Fibroblast of skin of scalp (primary cell): ENCODE measurements at places on chromosomes 2 and 18.

- peak; percentile 13 for DNase-seq
Measured at GRCh38 chr2:176873403-176873802, 339.2 kb upstream of the HNRNPA3 start.

- DNase-seq = no peak
Measured at GRCh38 chr18:58847383-58848071, 17.1 kb upstream of the ZNF532 start.

DNA sequence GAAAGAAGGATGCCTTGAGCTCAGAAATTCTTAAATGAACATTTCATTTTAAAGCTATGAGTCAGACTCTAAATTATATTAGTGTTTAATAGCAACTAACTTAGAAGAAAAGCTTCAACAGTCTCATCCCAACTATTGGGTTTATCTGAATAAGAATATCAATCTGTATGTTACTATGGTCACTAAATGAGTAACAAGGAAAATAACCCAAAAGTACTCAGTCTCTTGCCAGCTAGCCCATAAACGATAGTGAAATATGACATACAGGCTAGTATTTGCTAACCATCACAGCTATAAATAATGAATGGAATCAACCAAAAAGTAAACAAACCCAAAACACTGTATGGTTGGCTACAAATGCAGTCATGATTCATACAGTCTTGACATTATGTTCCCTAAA, 174.9 kb downstream of the RAB3GAP1 start:
- no peak for DNase-seq

- DNase-seq = no peak
Measured at GRCh38 chr2:224334726-224335125, 67.2 kb downstream of the FAM124B start.

DNA sequence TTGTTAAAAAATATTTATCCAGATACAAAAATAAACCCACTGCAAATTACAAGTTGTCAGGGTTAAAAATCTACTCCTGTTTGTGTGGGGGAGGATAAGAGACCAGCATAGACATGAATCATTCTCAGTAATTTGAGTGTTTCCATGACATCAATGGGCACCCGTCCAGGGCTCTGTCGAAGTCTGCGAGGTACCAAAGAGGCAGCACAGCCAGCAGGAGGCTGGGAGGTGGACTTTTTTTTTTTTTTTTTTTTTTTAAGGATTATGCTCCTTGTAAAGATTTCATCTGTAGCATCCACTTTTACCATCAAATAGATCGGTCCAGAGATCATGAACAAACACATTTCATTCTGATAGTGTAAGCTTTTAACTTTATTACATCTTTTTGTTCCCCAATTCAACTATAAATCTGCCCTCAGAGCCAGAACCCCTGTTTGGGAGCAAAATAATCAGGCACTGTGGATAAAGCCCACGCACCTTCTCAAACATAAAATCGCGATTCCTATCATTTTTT, 182.0 kb downstream of the TCF4 start:
- peak; percentile 97 for DNase-seq

GRCh38 chr2:159054985-159055384, 86.5 kb downstream of the TANC1 start:
- DNase-seq = no peak

DNA sequence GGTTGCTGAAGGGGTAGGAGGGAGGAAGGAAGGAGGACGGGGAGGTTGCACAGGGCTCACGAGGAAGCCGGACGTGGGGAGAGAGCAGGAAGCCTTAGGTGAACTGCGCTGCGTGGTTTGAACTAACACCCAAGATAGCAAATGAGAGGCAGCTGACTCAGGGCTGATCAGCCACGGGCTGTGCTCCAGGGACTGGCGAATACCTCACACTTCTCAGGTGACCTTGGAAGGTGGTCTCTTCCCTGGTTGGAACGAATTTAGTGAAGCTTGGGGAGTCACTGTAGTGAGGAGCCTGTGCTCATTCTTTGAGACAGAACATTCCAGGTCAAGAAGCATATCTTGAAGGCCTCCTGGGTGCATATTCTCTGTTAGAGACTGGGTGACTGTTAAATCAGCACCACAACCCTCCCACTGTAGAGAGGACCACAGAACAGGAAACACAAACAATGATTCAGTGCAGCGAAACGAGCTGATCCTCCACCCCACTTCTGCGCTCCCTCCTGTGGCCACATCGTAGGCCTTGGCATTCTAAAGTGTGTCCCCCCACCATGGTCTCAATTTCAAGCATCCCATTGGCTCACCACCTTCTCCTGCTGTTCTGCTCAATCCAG, 33.8 kb downstream of the TOGARAM2 start:
- peak; percentile 64 for DNase-seq

DNA sequence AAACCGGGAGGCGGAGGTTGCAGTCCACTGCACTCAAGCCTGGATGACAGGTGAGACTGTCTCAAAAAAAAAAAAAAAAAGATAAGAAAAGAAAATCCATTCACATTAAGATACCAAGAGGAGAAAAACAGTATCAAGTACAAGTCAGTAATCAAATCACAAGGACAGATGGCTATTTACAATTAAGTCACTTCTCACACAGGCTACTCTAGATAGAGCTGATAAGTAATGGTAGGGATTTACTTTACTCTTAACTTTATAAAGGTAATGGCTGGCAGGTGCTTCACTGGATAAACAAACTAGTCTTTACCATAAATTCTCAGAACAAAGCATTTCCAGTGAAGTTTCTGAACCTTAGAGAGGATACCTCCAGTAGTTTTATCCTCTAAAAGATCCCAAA, 11.5 kb downstream of the SF3B1 start:
- no peak for DNase-seq

DNA sequence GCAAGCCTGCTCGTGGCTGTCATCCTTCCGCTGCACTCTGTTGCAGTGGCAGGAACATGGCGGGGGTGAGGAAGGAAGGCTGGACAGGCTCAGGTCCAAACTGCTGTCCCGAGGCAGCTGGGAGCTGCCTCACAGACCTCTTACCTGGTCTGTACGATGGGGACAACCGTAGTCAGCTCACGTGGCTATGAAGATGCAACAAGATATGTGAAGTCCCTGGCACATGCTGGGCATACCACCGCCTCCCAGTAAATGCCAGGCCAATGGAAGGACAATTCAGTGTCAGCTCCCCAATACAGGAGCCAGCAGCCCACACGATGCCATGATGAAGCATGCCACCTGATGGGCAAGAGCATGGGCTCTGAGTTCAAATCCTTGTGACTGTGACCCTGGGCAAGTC, 344.4 kb downstream of the CYRIA start:
- no peak for DNase-seq

DNA sequence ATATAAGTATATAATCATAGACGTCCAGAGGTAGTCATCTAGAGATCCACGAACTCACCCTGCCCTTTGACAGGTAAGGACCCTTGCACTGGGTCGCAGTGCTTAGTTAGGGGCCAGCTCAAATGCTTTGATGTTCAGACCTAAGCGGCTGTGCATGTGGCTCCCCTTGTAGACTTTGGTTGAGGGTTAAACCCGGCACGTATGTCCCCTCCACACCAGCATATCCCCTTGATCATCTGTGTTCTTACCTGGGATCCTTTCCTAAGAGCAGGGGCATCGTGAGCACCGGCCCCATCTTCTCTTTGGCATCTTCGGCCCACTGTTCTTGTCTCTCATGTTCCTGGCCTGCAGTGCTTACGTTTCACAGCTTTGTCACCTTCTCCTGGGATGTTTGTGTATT, 31.4 kb downstream of the GRHL1 start:
- DNase-seq = no peak

GRCh38 chr18:46731316-46731715, 25.5 kb downstream of the ST8SIA5 start:
- DNase-seq = no peak

DNA sequence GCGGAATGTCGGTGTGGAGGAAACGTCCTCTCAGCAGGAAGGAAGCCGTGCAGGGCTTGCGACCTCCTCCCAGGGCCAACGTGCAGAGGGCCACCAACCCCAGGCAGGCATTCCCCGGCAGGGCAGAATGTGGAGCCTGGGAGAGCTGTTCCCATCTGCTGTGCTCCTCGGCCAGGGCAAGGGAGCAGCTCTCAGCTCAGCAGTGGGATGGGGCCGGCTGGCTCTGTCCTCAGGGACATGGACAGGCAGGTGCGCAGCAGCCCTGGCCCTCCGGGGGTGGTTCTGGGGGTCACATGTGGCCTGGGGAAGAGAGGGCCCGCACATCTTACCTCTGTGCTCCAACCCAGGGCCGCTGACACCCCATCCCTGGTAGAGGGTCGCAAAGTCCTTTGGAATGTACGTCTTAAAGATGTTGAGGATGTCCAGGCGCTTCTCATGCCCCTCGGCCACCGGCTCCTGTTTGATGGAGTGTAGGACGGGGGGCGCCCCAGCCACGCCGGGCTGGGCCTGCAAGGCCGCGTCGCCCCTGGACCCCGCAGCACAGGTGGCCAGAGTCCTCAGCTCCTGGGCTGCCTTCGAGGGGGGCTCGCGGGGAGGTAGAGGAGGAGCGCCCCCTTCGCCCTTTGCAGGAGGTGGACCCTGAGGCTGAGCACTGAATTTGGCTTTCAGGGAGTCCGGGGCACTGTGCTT, 116.4 kb downstream of the ZNF516 start:
- no peak for DNase-seq

DNA sequence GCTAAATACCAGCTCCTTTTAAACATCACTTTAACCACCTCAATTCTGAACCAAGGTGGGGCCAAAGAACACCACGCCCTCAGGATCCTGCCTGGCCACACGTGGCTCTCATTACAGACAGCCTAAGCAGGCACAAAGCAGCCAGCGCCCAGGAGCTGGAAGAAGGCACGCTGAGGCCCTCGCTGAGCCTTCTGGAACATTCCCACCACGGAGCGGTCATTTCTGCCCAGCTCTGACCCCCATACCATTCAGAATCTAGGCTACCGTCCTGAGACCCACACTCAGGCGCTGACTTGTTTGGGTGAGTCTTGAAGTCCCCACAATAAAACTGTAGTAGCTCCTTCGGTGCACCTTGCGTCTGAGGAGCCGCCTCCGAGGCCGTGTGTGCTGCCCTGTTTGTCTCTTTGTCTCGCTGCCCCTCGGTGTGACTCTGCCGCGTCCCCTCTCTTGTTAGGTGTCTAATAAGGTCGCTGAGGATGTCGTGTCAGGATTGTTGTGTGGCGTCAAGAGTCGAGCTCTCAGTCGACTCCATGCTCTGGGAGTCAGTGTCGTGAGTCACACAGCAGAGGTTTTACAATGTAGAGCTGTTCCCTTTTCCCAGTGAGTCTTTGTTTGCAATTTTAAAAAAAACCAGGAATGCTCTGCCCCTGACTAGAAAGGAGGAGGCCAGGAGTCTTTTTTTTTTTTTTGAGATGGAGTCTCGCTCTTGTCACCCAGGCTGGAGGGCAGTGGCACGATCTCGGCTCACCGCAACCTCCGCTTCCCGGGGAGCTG, 242.4 kb downstream of the KLHL29 start:
- DNase-seq = no peak

DNA sequence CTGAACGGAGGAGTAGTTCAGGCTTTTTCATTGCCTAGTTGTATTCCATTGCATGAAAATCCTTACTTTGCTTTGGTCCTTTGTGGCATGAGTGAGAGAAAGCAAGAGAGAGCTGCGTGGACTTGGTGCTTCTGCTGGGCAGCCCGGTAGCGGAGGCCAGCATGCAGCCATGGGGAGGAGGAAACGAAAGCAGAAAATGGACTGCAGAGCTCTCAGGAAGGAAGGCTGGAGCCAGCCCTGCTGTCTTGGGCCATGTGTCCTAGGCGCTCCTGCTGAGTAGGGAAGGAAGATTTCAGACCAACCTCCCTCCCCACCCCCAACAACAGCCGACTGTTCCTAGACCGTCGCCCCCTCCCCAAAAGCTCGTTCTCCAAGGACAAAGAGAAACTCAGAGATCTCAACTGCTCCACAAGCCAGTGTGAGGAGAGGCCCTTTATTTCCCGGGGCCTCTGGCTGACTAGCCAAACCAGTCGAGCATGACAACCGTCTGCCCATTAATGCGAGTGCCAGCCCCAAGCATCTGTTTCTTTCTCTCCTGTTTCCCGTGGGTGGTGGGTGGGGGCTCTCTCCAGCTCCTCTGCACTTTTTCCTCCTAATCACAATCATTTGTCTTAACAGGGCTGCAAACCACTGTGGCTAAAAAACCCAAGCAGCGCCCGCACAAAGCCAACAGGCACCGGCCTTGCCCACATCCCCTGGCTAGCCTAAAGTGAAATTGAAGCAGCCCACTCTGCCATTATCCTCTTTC, 66.8 kb upstream of the FZD7 start:
- no peak for DNase-seq

DNA sequence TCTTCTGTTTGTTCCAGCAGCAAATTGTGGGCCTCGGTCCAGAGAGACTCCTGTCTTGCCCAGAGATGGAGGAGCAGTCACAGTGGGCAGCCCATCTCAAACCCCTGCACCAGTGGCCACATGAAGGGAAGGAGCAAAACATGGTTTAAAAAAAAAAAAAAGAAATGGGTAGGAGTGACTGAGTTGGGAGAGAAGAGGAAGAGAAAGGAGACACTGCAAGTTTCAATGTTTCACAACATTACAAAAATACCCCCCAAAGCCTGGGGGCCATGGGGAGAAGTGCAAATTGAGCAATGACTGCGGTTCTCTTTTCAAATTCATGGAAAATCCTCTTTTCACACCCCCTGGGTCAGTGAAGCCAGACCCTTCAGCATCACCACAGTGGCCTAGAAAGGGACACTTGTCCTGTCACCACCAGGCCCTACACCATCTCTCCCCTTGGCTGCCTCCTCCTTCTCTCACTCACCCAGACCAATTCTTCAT, 117.1 kb downstream of the ZFP36L2 start:
- no peak for DNase-seq

- no peak for DNase-seq
Measured at GRCh38 chr2:30159766-30160165, 13.0 kb downstream of the YPEL5 start.

DNA sequence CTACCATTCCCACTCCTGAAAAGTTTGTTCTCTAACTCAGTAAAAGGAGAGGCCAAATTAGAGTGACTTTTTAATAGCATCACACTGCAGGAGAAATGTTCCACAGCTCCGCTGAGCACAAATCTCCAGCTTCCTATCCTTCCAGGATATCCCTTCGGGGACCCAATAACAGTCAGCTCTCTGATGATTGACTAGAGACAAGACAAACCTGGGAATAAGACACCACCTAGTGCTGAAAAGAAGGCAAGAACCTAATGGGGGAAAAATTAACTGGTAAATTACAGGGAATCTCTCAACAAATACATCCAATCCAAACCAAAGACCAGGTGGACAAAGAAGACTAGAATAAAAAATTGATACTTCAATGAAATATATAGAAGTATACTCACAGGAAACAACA, 977.1 kb upstream of the SOX11 start:
- no peak for DNase-seq

DNA sequence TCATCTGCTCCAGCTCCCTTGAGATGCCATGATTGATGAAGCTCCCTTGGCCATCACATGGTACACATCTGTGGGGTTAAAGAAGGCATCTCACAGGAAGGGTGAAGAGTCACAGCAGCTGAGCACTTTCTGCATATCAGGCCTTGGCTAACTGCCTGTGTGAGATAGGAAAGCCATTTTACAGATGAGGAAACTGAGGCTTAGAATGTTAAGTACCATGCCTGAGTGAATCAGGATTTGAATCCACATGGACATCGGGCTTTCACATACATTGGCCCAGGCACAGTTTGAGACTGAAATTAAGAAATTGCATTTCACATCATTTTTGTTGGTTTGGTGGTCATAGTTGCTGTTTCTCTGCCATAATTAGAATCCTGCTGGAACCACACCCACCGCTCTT, 126.8 kb downstream of the BCL2L11 start:
- no peak for DNase-seq
